Fibroblast of skin of scalp (primary cell): ENCODE measurements at places on chromosomes 13 and 19.

GRCh38 chr19:41701401-41702075 lies 6.9 kb upstream of the CEACAM5 start:
- DNase-seq, result no peak

DNA sequence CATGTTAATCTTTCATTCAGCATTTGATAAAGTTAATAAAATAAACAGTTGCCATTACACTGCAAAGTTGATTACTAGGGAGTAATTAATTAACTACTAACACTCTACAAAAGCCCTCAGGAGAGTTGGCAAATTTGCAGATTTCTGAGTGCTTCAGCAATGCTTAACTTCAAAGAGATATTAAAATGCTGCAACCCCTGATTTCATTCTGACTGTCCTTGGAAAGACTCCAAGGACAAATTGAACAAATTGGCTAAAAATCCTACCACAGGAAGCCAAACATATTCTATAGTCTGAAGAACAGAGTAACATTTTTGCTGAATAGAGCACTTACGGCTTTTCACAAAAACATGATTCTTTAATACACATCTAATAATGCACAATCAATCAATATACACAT lies 1543.0 kb downstream of the SLITRK5 start:
- no peak for DNase-seq

GRCh38 chr19:49507803-49508494 lies 4.5 kb upstream of the FCGRT start:
- no peak for DNase-seq

- no peak for DNase-seq
These were observed 497 bp upstream of the MLNR start for GRCh38 chr13:49219647-49220035.

DNA sequence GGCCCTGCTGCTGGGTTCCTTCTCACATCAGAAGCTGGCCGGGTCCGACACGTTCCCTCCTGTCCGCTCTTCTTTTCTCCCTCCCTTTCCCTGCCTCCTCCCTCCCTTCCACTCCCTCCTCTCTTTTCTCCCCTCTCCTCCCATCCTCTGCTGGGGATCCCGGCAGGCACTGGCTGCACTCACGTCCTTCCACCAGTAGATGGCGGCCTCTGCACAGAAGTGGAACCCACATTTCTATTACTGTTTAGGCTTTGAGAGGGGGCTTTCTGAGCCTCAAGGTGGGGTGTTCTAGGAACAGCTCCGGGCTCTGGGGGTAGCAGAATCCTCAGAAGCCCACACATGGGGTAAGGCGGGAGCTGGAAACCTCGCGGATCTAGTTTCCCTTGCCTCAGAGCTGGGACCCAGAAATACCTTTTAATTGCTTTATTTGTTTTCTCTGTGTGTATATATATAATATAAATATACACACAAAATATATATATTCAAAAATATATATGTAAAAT lies 294.2 kb downstream of the ZNF536 start:
- DNase-seq, result peak; percentile 28
